ENCODE measurements at places on chromosomes 16 and 17. TPM values are rescaled to one million over a fixed set of nuclear protein-coding genes. Genes with fewer than 3 reads are reported as not detected.

PIK3R6 gene
- total RNA-seq = 2.6 TPM

LYZL6 gene
- not detected for total RNA-seq

TMEM100 gene
- total RNA-seq = 5.0 TPM

GRCh38 chr16:58127634-58128033 is 1.5 kb downstream of the CFAP20 start:
- DNase-seq = peak; percentile 29

ACTG1 gene
- 3,878 TPM for total RNA-seq

- no peak for DNase-seq
Observed at GRCh38 chr17:3870871-3871306, 22.0 kb downstream of the CAMKK1 start.

- DNase-seq = no peak
Observed at GRCh38 chr17:39916918-39917317, 1.5 kb downstream of the GSDMB start.

VTN gene
- not detected for total RNA-seq

GRCh38 chr17:48416971-48417370 is 13.0 kb downstream of the SKAP1 start:
- no peak for DNase-seq

DNA sequence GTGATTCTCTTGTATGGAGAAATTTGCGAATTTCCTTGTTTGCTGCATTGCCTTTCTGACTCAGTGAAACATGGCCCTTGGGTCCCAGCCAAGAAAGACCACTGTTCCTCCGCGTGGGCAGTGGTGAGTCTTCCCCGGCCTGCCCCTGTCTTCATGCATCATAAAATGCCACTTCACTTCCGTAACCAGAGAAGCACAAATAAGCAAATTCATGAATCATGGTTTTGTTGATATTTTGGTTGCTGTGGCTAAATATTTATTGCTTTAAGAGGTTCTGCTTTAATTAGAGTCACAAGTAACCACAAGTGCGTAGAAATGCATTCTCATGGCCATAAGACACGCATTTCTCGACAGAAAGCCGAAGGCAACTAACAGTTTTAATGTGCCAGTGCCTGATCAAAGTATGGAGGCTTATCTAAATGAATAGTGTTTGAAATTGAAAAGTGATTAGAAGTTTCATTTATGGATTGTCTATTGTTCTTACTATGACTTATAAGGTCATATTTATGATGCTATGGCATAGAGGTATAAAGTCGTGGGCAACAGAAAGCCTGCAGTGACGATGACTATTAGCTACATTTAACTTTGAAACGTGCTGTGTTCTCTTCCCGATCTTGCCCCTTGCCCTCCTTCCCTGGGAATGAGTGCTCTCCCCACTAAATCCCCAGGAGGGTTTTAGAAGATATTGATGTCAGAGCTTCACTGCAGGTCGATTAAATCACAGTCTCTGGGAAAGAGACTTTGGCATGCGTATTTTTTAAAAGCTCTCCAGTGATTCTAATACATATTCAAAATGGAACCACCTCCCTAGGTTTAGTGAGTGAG is 76.0 kb downstream of the WIPI1 start:
- peak; percentile 61 for DNase-seq

All from Peyer's patch (tissue), 4 donors.